GM12864 (cell line): ENCODE measurements at places on chromosomes 5 and 9.

- no peak for DNase-seq
Observed at GRCh38 chr9:89788434-89788833, 183.6 kb downstream of the GADD45G start.

DNA sequence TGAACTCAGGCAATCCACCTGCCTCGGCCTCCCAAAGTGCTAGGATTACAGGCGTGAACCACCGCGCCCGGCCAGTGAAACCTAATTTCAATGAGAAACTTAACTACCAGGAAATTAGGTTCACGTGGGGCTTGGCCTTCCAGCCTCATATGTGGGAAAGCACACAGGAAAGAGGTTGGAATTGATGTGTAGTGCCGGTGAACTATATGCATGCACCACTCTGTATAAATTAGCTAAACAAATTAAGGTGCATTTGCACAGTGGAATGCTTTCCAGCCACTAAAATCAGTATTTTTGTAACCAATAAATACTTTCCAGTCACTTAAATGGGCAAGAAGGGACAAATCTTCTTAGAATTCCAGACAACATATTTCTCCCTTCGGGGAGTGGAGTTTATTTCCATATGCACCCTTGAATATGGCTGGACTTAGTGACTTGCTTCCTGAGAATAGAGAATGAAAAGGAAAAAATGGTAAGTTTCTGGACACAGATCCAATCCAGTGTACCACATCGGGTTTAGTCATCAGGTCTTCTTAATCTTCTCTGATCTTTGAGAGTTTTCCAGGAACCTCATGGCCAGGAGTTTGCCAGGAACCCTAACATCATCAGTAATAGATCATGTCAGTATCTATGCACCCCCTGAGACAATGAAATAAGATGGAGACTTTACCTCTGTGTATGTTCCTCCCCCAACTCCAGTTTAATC lies 24.9 kb downstream of the ATOX1 start:
- no peak for DNase-seq

GRCh38 chr5:4188704-4189103 lies 593.1 kb downstream of the IRX1 start:
- no peak for DNase-seq

- DNase-seq: no peak
Observed at GRCh38 chr5:137101544-137101943, 397.6 kb downstream of the SPOCK1 start.

GRCh38 chr5:59923465-59923864 lies 29.9 kb upstream of the PDE4D start:
- no peak for DNase-seq
